ENCODE measurements at places on chromosomes 6 and 20.

GRCh38 chr6:91155129-91155785 lies 568.4 kb upstream of the MAP3K7 start:
- DNase-seq, result no peak

DNA sequence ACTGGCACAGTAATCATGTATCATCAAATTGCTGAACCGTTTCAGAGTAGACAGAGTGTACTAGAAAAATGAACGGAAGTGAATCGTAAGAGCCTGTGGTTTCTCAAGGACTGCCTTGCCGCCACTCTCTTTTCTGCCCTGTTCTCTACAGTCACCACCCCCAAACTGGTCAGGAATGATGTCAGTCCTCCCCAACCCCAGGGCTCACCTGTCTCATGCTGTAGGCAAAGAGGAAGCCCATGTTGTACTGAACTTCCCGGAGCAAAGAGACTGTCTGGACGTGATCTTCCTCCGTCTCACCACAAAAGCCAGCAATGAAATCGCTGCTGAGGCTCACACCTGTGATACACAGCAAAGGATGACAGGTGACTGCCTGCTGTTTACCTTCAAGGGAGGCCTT lies 31.0 kb downstream of the CDK5RAP1 start:
- peak; percentile 48 for DNase-seq

GRCh38 chr20:1667502-1668085 lies 10.0 kb upstream of the SIRPG start:
- DNase-seq, result no peak

DNA sequence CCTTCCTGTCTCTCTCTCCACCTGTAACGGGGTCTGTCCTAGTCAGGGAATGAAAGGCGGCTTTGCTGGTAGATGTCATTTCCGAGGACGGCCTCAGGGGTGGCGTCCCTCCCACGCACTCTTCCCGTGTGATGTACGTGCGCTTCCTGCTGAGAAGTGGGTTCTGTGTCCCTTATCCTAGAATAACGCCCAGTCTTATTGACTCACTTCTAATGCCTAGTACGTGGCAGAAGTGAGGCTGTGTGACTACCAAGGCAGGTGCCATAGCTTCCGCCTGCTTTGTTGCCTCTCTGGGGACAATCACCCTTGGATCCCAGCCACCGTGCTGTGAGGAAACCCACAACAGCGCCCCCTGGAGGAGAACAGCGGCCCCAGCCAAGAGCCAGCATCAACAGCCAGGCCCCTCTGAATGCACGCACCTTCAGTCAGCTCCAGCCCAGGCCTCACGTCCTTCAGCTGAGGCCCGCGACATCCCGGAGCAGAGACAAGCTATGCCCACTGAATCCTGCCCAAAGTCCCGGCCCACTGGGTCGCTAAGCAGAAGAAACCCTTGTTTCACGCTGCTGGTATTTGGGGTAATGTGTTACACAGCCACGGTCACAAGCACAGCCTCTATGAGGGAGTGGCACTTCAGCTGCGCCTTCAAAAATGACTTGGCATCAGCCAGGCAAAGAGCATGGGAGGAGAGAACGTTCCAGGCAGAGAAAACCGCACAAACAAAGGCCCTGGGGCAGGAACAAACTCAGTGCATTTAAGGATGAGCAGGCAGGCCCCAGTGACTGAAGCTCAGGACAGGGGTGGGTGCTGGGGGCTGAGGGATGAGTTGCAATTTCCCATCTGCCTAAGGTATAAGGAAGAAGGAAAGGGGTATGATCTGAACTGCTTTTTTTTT lies 224.2 kb downstream of the NFATC2 start:
- peak; percentile 54 for DNase-seq

DNA sequence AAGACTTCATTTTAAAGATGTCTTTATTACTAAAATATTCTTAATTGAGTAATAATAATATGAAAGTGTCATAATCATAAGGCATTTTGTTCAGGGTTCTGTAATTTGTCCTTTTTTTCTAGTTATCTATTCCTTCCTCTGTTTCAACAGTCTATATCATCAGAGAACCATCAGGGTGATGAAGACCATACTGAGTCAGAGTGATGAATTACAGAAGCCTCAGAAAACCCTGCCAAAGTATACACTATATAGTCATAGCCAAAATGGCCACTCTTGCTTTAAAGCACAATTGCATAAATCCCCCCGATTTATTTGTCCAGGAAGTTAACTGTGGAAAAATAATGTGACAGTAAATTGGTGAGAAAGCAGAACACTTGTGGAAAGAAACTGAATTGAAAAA lies 735.0 kb downstream of the EPHA7 start:
- DNase-seq, result no peak

GRCh38 chr6:127907960-127908640 lies 7.2 kb upstream of the THEMIS start:
- no peak for DNase-seq

GRCh38 chr6:141704151-141704550 lies 428.6 kb upstream of the GJE1 start:
- no peak for DNase-seq

GRCh38 chr6:54646069-54646950 lies 200.3 kb upstream of the FAM83B start:
- no peak for DNase-seq

DNA sequence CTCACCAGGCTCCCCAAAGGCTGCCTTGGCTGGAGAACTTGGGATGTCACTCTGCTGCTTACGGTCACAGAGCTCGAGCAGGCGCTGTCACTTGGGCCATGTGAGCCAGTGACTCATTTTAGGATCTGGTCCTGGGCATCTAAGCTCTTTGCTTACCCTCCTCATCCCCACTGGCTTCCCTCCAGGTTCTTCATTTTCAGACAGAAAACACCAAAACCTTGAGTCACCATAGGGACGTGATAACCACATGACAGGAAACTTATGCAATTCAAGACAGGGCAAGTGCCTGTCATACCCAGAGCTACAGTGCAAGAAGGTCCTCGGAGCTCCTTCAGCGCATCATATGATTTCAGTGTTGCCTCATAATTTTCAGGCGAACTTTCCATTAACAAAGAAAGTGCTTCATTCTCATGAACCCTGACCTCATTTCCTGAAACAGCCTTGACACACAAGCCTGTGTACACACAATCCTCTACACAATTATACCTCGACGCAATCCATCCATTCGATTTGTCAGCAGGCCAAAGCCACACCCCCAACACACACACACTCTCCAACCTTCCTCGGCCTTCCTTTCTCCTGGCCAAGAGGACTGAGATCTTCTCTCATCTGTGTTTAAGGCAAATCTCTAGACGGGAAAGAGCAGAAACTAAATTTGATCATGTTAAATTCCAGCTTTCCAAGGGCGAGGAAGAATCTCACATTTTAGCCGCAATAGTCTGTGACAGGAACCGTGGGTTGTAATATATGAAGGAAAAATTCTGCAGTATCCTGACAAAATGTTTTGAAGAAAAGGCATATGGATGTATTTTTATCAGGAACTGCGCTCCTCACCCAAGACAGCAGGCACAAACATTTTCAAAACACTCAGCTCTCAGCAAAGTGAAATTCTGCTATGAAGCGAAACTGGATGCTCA lies 25.3 kb downstream of the TBC1D7 start:
- DNase-seq, result peak; percentile 37

DNA sequence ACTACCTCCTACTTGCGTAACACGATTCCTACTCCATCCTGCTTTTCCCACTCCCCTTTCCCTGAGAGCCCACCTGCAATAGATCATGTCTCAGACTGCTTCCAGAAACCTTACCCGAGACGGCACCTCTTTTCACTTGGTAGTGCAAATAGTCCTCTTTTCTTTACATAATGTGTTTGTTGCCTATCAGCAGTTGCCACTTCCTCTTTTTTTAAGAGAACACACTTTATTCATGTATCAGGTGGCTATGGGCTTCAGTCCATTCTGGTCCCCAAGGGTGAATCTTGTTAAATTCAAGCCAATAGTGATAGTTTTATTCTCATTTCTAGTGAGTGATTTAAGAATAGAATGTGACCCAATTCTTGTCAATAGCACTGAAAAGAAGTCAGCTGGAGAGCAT lies 57.7 kb upstream of the FERMT1 start:
- no peak for DNase-seq

GRCh38 chr6:4611429-4612129 lies 164.6 kb upstream of the CDYL start:
- DNase-seq, result no peak

- no peak for DNase-seq
Measured at GRCh38 chr6:104630955-104631354, 228.8 kb downstream of the HACE1 start.

DNA sequence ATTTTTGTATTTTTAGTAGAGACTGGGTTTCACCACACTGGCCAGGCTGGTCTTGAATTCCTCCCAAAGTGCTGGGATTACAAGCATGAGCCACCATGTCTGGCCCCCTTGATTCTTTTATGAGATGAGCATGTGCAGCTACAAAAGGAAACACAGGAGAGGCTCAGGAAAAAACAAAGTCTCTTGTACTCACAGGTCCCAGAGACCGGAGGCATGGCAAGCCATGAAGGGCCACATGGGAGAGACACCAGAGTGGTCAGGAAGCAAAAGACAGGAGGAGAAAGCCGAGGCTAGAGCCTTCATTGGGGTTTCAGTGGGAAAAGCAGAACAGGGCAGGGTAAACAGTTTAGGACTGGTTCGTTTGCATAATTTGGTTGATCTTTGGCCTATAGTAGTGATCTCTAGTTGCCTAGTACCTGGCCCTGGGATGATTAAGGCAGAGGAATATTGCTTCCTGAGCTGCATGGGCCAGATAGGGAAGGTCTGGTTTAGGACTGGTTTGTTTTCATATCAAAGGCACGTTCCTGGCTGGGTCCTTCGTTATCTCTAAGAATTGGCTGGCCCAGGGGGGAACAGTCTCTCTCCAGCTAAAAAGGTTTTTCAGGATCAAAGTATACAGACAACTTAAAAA lies 48.2 kb upstream of the PRND start:
- no peak for DNase-seq

- DNase-seq, result peak; percentile 84
Measured at GRCh38 chr20:32539817-32540675, 45.1 kb downstream of the NOL4L start.

DNA sequence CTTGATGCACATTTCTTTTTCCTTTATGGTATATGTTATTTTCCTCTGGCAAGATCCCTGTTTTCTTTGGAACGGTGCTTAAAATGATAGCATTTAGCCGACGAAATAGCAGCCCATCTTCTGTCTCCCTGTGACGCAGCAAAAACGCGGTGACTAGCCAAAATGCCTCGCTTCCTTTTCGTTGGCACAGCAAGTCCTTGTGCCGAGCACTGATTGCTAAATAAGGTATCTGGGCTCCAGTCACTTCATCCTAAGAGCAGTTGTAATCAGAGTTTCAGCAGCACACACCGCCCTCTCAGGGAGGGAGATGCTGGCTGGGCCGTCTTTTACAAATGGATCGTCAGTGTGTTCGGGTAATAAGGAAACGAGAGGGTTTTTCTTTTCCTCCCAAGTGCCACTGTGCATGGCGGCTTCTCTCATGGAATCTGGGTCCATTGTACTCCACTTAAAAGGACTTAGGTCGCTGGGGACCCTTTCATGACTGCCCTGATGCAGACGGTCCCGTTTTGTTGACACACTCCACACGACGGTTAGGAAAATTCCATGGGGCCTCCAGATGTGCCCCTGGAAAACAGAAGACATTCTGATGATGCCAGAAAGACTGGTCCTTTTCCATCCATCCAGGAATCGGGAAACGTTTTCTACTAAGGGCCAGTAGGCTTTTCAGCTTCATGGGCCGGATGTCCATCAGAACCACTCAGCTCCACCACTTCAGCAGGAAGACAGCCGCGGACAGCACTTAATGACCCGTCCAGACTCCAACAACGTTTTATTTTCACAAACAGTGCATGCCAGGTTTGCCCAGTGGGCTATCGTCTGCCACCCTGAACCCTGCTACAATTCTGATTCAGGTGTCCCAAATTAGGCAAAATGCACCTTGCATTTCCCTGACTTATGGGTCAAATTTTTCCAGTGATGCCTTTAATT lies 185.5 kb downstream of the CDH4 start:
- no peak for DNase-seq

GRCh38 chr20:38779247-38780097 lies 26.0 kb upstream of the PPP1R16B start:
- DNase-seq, result no peak

GRCh38 chr6:157647261-157647915 lies 175.7 kb upstream of the SNX9 start:
- peak; percentile 55 for DNase-seq

GRCh38 chr6:135141728-135142127 lies 39.4 kb upstream of the MYB start:
- no peak for DNase-seq

- DNase-seq, result no peak
Measured at GRCh38 chr20:62545271-62545670, 69.5 kb upstream of the GATA5 start.

- DNase-seq, result no peak
Measured at GRCh38 chr20:54267483-54268003, 59.7 kb downstream of the PFDN4 start.

- DNase-seq, result peak; percentile 86
Measured at GRCh38 chr6:134247231-134247833, 70.6 kb downstream of the SGK1 start.

DNA sequence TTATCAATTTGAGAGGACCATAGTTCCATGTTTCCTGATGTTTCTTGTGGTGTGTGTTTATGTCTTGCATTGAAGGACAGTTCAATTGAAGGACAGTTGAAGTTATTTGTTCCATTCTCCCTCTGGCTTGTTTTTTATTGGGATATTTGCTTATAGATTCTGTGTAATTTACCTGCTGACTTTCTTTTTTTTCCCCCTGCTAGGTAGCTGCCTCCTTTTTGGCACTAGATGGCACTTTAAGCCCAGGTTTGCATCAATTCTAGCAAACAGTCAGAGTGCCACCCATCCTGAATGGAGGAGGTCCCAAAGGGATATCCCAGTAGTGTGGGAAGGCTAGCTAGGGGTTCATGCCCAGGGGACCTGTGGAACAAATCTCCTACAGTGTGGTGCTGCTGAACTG lies 78.1 kb downstream of the CFAP61 start:
- no peak for DNase-seq

- DNase-seq, result no peak
Measured at GRCh38 chr6:24387818-24388217, 14.9 kb upstream of the MRS2 start.

GRCh38 chr6:105424175-105424783 lies 21.4 kb upstream of the PREP start:
- DNase-seq, result peak; percentile 73

DNA sequence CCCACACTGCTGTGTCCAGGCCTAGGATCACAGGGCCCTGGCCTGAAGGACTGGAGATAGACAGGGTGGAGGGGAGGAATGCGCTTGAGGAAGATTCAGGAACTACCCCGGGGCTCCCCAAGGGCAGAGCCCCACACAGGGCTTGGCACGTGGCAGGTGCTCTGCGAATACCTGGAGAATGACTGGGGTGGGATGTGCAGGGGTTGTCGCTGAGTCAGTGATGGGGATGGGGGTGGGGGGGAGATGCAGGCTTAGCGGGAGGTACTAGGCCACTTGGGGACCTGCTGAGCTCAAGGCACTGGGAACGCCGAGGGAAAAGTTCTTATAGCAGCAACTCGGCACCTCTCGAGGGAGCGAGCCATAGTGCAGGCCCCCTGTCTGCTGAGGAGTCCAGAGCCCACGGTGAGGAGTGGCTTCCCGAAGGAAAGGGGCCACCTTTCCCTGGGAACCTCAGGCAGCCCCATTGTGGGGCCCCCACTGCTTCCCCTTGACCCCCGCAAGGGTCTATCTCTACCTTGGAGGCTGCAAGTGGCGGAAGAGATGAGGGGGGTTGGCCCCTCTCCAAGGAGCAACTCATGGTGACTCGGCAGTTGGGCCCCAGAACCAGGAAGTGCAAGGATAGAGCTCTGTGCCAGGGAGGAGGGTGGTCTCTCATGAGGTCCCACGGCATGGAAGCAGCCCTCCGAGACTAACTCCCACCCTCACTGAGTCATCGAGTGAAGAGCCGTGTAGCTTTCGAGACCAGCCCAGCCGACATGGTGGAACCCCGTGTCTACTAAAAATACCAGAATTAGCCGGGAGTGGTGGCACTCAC lies 33.1 kb downstream of the SRC start:
- DNase-seq, result no peak
